ENCODE measurements at places on chromosomes 7 and 10.

- no peak for DNase-seq
Observed at GRCh38 chr10:63611078-63611477, 89.9 kb downstream of the REEP3 start.

DNA sequence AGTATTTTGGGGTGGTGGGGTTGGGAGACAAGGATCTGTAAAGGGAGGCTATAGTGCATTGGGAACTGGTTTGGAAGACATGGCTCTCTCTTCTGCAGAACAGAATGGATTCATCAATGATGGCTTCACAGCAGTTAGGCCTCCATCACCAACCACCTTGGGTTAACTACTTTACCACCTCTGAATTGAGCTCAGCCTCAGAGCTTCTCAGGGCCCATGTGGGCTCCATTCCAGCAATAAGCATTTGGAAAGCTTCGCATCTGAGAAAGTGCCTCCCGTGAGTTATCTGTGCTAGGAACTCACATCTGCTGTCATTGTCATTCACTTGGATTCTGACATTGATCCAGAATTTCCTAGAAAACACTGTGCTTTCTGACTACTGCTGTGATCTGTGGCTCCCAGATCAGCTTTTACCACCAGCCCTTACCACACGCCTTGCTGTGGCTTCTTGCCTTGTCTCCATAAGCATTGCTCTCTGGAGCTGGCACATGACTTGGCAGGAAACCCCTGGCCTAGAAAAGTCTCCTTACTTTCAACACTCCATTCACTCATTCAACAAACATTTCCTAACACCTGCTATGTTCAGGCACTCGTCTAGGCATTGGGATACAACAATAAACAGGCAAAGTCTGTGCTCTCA lies 70.7 kb upstream of the ADO start:
- no peak for DNase-seq

DNA sequence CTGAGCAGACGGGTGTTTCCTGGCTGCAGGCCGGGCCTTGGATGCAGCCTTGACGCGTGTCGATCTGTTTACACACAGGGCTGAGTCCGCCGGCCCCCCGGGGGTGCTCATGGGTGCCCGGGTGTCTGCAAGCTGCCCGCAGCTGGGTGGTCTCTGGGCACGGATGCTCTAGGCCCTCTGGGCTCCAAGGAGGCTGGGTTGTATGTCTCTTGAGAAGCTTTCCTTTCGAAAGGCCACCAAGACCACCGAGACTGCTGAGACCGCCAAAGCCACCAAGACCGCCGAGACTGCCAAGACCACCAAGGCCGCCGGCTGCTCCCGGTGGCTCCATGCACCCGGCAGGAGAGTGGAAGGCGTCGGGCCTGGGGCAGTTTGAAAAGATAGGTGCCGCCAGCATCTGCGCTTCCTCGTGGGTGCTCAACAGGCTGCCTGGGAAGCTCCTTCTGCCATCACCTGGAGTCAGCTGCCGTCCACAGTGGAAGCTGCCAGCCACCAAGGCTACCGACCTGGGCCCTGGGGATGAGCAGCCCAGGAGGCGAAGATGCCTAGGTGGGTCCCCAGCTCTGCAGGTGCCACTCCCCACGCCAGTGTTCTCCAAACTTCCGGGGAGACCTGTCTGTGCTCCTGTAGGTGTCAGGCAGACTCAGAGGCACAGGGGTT lies 121.1 kb downstream of the INPP5A start:
- DNase-seq: no peak

GRCh38 chr10:21208666-21209316 lies 311.7 kb upstream of the NEBL start:
- no peak for DNase-seq

GRCh38 chr10:17993361-17993760 lies 41.6 kb downstream of the SLC39A12 start:
- DNase-seq: no peak

All from putamen (tissue), 1 donor.